ENCODE measurements at places on chromosomes 2 and 18.

- DNase-seq = no peak
These were observed 293.7 kb downstream of the NDUFA10 start for GRCh38 chr2:239731422-239731821.

DNA sequence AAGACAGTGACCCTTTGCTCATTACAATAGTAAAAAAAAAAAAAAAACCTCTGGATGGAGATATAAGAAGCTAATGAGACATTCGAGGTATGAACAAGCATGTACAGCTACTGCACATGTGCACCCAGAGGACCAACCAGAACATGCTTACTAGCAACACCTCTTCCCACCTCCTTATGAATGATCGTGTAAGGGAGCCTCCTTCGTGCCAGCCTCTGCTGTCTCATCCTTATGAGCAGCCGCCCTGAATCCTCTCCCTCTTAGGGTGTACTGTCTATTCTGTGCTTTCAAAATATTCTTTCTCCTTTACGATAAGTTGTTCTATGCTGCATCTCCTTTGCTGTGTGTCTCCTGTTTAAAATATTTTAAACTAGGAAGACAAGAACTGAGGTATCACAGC, 91.4 kb upstream of the ACSL3 start:
- no peak for DNase-seq

- no peak for DNase-seq
These were observed 173.4 kb upstream of the NDUFV2 start for GRCh38 chr18:8928847-8929780.

- DNase-seq = no peak
These were observed 16.3 kb downstream of the IGFBP5 start for GRCh38 chr2:216678813-216679657.

DNA sequence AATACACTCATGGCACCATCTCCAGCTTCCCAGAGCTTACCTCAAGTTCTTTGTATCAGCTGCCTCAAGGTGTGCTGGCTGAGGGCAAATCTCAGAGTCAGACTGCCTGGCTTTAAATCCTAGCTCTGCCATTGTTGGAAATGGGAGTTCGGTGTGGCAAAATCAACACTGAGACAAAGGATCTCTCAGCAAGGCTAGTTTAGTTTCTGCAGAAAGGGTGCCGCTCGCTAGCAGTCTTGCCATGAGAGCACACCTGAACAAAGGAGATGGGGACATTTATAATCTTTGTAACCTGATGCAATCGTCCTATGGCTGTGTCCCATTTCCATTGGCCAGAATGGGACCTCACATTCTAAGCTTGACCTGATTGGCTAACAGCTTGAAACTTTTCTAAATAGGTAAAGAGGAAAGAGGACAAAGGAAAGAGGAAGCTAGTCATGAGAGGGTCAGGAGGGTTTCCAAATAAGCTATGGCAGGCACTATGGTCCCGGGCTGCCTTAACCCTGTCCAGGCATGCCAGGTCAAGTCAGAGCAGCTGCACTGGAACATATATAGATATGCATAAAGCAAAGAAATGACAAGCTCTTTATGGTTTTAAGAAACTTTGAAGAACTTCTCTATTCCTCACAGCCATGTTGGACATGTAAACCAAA, 4.3 kb upstream of the UBE2F start:
- no peak for DNase-seq
